BE2C (cell line): ENCODE measurements at places on chromosomes 16 and 17.

DNA sequence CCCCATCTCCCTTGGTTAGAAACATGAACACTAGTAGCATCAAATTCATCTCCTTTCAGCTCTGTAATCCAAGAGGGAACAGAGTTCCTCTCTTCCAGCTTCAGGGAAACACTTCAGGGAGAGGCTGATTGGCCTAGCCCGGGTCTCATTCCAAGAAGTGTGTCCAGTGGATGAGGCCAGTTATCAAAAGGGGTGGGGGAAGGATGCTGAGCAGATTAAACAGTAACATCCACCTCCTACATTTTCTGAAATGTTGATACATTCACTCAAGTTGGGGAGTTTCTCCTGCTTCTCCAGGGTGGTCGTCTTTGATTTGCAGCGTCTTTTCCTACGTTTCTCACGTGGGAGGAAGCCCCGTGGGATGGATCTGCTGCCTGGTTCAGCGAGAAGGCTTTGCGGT lies 62.9 kb upstream of the WSB1 start:
- no peak for DNase-seq

GRCh38 chr16:68434624-68435210 lies 13.6 kb downstream of the SMPD3 start:
- no peak for DNase-seq

DNA sequence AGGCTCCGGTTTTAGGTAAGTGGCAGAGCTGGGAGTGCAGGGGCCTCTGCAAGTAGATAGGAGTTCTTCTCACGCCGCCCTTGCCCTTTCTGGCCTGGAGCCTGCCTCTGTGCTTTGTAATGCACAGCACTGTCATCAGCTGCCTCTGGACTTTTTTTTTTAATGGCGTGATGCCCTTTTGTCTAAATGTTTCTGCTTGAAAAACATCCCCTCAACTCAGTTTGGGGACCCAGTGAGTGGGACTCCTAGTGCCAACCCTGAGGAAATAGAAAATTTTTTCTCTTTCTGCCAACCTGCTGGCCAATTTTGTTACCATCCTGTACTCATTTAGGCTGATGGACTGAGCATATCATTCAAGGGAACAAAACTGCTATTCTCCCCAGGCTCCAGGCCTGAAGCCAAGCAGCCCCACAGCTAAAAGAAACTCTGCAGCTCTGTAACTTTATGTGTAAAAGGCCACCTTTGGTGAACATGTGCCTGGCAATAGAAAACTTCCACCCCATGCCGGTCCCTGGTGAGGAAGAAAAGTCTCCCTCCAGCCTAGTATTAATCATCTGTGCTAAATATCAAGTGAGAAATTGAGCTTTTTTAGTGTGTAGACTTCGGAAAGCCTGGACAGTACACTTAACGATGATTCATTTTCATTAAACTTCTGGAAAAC lies 22.5 kb downstream of the SLC6A2 start:
- no peak for DNase-seq

DNA sequence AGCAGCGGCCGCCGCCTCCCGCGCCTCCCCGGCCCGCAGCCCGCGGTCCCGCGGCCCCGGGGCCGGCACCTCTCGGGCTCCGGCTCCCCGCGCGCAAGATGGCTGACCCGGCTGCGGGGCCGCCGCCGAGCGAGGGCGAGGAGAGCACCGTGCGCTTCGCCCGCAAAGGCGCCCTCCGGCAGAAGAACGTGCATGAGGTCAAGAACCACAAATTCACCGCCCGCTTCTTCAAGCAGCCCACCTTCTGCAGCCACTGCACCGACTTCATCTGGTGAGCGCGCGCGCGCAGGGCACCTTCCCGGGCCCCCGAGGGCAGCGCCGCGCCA lies 258 bp downstream of the PRKCB start:
- DNase-seq = no peak

- no peak for DNase-seq
These were observed 18.0 kb downstream of the KCTD2 start for GRCh38 chr17:75064867-75065561.

- no peak for DNase-seq
These were observed 168.4 kb downstream of the CCDC182 start for GRCh38 chr17:57576744-57577143.

- DNase-seq = no peak
These were observed 319.3 kb downstream of the RBFOX1 start for GRCh38 chr16:7651803-7652570.

DNA sequence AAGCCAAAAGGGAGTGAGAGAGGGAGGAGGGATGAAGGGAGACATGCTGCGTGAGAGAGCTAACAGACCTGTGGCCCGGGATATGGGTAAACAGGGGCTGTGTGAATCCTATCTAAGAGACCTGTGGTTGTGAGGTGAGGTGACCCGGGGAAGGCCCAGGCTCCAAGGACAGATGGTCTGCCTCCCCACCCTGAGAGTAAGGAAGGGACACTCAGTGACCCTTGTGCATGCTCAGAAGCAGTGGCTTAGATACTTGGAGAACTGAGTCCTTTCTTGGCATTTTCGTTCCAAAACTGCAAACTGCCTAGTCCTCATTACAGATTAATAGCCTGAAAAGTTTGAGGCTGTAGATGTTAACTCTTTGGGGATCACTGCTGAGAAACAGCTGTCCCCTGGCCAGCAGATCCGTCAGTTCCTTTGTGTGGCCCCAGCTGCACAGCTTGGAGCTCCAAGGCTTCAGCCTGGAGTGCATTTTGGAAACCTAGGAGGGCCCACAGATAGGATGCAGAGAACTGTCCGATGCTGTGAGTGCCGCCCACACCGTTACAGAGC lies 121.6 kb downstream of the SMG6 start:
- DNase-seq = no peak

- DNase-seq = no peak
These were observed 13.2 kb upstream of the SLC6A2 start for GRCh38 chr16:55642611-55643010.

- DNase-seq = no peak
These were observed 69.4 kb downstream of the MRC2 start for GRCh38 chr17:62696726-62697490.

DNA sequence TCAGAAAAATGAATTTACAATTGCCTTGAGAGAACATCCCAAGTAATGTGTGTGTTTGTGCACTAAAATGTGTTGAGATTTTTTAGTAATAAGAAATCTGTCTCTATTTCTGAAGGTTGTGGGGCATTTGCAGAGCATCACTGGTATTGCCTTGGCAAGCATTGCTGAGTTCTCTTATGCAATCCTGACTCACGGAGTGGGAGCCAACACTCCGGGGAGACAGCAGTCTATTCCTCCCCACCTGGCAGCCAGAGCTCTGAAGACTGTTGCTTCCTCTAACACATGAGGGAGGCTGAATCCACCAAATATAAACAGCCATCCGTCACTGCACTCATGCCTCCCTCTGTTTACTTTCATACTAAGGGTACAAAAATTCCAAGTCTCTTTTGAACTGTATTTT lies 10.6 kb downstream of the CNTD1 start:
- no peak for DNase-seq

DNA sequence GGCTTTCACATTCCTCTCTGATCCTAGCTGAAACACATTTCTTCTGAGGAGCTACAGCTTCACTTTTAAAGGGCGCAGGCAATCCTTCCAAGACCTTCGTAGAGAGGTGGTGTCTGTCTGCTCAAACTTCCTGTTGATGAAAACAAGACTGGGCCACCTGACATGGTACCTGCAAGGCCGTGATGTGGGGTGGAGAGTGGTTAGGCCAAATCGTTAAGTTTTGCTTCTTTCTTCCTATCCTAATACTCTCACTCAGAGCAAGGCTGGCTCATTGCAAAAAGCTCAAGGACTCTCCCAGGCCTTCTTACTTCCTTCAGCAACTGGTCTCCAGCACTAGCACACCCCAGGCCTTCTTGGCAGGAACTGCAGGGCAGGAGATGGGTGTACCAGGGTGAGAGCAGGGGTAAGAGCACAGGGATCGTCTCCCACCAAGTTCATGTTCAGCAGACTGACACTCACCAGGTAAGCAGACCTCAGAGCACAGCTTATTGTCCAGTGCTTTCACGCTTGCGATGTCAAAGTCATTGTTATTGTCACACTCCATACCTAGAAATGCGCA lies 10.9 kb upstream of the FOXJ1 start:
- no peak for DNase-seq

DNA sequence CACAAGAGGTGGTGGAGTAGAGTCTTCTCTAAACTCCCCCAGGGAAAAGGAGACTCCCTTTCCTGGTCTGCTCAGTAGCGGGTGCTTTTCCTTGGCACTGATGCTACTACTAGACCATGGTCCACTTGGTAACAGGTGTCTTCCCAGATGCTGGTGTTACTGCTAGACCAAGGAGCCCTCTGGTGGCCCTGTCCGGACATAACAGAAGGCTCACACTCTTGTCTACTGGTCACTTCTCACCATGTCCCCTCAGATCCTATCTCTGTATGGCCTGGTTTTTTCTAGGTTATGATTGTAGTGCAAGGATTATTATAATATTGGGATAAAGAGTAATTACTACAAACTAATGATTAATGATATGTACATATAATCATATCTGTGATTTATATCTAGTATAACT lies 49.7 kb upstream of the ARL4D start:
- DNase-seq = no peak

DNA sequence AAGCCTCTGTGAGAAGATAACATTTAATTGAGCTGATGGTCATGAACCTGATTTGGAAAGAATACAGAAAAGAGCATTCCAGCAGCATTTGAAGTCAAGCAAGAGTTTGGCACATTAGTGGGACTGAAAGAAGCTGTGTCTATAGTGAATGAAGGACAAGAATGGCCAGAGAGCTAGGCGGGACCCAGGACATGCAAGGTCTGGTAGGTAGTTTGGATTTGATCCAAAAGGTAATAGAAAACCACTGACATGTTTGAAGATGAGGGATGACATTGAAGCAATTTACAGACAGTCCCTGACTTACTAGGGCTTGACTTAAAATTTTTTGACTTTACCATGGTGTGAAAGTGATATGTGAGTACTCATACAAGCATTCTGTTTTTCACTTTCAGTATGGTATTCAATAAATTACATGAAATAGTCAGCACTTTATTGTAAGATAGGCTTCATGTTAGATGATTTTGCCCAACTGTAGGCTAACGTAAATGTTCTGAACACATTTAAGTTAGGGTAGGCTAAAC lies 7.6 kb downstream of the CYB5B start:
- DNase-seq = no peak

DNA sequence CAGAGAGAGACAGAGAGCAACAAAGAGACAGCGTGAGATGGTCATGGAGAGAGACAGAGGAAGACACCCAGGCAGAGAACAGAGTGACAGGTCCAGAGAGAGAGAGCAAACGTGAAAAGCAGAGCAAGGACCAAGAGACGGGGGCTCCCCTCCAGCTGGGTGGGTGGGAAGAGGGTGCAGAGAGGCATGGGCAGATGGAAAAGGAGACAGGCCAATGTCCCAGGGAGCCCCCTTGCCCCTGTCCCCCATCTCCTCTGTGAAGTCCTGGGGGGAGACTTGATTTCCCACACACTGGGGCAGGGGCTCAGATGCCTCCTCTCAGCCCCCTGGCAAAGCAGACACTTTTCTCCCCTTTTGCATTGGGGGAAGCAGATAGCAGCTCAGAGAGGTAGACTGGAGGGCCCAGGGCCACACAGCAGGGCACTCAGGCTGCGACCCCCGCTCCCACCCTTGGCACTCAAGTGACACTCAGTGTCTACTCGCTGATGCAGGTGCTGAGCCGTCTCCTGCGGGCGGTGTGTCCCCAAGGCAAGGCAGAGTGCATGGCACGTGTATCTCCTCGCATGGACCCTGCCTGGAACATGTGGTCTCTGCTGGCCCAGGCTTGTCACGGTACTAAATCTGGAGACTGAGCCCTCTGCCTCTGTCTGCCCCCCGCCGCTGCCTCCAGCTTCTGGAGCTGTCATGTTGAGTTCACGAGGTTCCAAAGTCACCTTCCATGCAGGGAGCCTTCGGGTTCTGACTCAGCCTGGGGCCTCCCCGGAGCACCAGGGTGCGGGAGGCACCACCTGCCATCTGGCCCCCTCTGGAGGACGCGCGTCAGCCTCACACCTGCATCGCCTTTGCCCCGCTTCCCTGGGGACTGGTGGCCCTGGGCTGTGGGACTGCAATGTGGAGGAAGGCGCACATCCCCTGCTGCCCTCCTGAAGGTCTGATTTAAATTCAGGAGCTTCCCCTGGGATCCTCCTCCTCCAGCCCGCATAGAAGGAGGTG lies 215.9 kb upstream of the GSE1 start:
- peak; percentile 82 for DNase-seq

DNA sequence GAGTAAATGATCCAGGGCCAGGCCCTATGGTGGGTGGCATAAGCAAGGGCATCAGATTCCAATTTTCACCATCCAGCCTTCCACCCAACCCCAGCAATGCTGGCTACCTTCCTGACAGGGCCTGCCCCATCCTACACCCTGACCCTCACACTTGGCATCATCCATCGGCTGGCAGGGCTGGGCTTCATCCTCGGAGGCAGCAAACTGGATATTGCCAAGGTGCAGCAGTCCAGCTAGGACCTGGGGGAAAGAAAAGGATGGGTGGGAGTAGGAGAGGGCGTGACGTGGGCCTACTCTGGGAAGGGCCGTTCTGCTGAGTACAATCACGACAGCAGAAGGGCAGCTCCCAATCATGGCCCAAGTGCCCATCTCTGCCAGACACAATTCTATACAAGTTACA lies 23.5 kb downstream of the MYO19 start:
- DNase-seq = no peak

GRCh38 chr16:17552351-17552750 lies 81.6 kb upstream of the XYLT1 start:
- DNase-seq = no peak

DNA sequence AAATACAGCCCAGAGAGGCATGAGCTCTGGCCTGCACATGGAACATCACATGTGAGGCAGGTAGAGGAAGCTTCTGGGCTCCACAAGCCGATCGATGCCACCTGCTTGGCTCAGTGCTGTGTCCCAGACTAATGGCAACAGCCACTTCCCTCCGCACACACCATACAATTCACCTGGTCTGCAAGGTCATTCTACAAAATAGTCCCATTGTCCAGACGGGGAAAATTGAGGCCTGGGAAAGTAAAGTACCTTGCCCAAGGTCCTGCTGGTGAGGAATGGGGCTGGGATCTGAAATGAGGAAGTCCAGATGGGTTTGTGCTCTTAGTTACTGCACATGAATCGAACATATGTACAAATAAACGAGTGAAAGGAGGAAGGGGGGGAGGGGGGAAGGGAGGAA lies 88.0 kb downstream of the LITAF start:
- no peak for DNase-seq

- no peak for DNase-seq
These were observed 121.5 kb upstream of the ADAMTS18 start for GRCh38 chr16:77556201-77556873.

DNA sequence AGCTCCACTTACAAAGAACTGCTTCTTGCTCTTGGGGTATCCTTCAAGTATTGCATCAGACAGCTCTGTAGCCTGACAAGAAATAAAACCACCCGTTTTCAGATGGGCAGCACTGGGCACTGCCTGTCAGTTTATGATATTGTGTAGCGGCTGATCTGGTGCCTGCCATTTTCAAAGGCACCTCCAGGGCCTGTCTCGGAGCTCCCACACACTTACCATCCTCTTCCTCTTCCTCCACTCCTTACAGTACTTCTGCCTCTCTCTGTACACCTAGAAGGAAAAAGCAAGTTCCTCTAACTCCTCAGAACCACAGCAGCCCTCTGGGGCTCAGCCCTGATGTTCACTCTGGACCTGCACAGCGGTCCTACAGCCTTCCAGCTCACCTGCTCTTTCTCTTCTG lies 4.4 kb downstream of the PSMC3IP start:
- DNase-seq = no peak
